Inflammatory macrophage (primary cell): ENCODE measurements at places on chromosomes 7 and 10.
A peak's percentile ranks its signal among the peaks of the same experiment; 100 is the strongest.

GRCh38 chr10:14774214-14774580, 500 bp downstream of the FAM107B start:
- DNase-seq: no peak

DNA sequence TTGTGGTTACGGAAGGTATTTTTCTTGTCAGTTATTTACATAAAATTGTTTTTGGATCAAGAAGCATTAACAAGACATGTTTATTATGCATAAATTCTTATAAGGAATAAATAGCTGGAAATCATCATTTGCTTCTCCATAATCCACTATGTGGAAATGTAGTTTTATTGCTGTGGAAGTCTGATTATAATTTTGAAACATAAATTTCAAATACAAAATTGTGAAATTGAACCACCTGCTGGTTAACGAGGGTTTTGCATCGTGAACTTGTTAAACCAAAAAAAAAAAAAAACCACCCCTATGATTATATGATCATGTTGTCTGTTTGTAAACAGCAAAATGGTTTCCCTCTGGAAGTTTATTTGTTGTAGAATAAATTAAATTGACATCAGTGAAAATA, 25.9 kb downstream of the ABRAXAS2 start:
- peak; percentile 32 for DNase-seq

DNA sequence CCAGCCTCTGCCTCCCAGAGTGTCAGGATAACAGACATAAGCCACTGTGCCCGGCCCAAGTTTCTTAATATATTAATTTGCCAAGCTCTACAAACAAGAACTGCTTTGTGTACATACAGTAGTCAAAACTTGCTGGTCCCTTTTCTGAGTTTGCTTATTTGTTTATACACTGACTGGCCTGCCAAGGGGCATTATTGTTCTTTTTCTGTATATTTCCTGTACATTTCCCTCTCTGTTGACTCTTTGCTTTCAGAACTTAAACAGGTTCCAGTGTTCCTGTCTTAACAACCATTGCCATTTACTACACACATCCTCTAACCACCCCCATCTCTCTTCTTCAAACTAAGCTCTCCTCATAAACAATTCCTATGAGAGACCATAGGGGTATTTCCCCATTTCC, 61.5 kb upstream of the RPA3 start:
- no peak for DNase-seq

DNA sequence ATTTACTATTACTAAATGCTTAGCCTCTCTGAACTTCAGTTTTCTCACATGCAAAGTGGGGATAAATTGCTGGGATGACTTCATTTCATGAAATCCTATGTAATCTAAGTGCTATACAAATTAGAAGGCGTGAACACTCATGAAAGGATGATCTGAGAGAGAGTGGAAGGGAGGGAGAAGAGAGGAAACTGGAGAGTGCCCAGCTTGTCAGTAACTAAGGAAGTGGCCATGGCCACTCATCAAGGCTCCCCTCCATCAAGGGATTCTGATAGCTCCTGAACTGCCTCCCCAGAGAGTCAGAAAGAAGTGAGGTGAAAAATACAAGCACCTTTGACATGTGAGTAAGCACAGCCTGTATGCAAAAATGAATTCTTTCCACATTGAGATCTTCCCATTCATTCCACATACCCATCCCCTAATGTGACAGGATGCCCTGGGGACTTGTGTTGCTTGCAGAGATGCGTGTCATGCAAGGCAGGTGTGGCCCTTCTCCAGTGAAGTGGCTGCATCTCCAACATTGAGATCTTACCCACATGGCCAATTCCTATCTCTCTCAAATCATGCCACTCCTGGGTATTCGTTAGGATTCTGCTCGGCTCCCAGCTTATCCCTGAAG, 76.5 kb upstream of the ITPRID1 start:
- DNase-seq: no peak

DNA sequence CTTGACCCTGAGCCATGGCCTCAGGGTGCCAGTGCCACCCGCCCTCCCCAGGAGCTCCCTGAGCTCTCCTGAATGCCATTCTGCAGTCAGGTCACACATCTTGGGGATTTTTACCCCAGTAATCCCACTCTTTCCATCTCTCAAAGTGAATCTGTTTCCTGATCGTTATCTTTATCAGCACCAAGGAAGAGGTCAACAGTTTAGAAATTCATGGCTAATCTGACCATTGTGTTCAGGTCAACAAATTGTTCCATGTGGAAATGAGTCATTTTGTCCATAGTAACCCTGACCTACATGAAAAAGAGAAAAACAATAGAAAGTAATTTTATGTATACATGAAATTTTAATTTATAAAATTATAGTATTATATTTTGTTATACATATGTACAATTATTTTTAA, 28.8 kb upstream of the ZNF488 start:
- DNase-seq: no peak

DNA sequence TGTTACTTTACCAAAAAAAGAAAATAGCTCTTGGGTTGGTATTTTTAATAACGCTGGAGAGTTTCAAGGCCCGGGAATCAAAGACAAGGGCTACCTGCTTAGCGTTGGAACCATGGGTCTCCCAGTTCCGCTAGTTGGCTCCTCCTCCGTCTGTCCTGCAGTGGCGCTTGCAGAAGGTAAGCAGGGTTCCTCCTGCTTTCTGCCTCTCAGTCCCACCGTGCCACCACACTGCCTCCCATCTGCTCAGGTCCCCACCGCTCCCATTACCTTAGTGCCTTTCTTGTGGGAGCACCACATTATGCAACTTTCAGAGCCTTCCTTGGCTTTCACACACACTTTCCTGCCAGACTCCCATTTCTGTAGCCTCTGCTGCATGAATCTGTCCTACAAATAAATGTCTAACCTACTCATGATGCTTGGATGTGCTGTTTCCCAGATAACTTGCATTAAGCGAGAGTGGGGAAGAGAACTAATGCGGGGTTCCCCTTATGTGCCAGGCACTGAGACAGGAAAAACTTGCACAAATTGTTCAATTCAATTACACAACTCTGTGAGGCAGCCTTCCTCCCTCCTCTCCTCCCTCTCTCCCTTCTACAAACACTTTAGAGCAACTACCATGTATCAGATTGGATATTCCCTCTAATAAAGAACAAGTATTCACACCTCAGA, 124.5 kb downstream of the AOAH start:
- DNase-seq: peak; percentile 31

DNA sequence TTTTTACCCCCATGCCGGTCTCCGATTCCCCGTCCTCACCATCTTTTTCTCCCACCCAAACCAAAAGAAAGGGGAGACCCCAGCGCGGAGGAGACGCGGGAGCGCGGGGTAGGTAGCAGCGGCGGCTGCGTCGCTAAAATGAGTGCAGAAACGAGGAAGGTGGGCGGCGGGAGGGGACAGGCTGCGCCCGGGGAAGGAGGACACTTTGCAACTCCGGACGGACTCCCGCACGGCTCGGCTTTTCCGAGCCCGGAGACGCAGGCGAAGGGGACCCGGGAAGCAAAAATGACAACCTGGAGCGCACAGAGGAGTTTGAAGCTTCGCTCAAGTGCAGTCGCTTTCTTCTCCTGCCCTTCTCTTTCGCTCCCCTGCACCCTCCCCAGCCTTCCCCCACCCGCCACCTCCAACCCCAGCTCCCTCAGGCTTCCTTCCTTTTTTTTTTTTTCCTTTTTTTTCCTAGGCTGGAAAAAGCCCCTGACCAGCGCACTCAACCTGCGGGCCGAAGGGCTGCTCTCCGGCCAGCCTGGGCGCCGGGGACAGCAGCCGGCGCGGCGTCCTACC, 453 bp downstream of the SFMBT2 start:
- DNase-seq: peak; percentile 33

GRCh38 chr7:148543-148931, 43.8 kb upstream of the FAM20C start:
- DNase-seq: no peak

- peak; percentile 55 for DNase-seq
Observed at GRCh38 chr7:50142425-50143017, 49.5 kb upstream of the ZPBP start.

DNA sequence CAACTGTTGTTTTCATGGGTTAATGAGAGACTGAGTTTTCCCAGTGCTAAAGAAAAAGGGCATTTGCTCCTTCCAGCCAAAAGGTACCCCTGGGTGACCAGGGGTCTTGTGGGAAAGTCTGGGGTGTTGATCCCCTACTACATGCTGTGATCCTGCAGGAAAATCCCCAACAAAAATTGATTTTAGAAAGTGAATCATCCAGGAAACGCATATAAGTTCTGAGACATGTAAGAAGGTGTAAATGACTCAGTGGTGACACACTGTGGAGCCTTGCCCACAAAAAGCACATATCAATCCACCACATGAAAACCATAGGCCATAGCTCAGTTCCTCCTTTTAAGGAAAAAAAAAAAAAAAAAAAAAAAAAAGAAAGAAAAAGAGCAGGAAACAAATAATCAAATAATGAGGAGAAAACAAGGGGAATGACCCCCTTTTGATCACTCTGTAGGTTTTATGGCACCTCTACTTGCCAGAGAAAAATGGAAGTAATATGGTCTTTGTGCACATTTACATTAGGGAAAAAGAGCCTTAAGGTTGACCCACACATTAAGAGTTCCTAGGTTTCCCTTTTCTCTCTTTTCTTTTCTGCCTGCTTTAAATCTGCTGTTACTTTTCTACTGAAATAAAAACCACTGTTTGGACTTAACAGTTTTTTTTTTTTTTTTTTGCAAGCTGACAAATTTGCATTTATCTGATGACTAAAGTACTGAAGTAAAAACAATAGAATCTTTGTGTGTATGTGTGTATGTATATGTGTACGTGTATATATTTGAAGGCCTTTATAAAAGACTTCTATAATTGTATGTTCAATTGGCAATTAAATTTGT, 386.0 kb downstream of the KIF20B start:
- DNase-seq: no peak

DNA sequence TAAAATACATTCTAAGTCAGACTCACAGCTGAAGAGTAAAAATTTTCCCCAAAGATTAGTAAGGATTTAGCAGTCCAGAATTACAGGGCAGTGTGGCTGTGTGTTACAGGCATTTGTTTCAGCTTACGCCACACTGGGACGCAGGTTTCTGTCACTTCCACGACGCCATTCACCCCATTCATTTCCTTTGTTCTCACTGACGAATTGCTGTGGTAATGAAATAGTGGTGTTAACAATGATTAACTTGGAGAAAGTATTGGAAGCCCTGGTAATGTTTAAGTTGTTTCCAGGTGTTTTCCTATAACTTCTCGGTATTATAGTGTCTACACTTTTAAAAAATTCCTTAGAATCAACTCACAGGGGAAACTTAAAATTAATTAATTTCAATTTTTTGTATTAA, 370.9 kb downstream of the SH2D4B start:
- no peak for DNase-seq

- no peak for DNase-seq
Observed at GRCh38 chr7:7159063-7159658, 23.2 kb upstream of the C1GALT1 start.

GRCh38 chr10:48603421-48604038, 1.3 kb downstream of the ARHGAP22 start:
- DNase-seq: peak; percentile 30

DNA sequence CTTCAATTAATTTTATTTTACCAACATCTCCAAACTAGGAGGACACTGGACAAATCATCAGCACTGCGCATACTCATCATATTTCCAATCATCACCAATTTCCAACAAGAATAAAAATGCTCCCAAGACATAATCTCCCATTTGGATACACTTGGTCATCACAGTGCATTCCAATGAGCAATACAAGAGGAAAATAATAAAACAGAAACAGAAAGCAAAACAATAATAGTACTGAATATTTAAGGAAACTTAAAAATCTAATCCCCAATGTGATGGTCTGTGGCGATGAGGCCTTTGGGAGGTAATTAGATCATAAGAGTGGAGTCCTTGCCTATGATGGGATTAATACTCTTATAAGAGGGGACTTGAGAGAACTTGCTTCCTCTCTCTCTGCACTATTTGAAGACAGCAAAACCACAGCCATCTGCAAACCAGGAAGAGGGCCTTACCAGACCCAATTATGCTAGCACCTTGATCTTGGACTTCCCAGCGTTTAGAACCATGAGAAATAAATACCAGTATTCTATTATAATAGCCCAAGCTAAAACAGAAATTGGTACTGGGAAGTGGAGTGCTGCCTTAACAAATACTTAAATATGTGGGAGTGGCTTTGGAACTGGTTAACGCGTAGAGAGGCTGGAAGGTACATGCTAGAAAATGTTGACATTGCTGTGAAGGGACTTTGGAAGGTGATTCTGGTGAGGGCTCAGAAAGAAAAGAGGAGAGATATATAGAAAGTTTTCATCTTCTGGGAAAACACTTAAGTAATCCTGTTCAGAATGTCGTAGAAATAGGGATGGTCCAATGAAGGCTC, 91.5 kb downstream of the JAZF1 start:
- no peak for DNase-seq

- peak; percentile 33 for DNase-seq
Observed at GRCh38 chr7:29189743-29190201, 4.8 kb upstream of the CHN2 start.

DNA sequence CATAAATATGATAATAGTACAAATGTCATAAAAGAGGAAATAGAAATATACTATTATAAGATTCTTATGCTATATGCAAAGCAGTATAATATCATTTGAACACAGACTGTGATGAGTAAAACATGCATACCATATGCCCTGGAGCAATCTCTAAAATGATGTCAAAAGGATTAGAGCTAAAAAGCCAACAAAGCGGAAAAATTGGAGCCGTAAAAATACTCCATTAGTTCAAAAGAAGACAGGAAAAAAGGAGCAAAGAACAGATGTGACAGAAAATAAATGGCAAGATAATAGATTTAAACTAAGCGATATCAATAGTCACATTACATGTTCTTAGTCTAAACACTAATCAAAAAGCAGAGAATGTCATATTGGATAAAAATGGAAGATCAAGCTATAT, 191.0 kb upstream of the PLPP4 start:
- DNase-seq: no peak

DNA sequence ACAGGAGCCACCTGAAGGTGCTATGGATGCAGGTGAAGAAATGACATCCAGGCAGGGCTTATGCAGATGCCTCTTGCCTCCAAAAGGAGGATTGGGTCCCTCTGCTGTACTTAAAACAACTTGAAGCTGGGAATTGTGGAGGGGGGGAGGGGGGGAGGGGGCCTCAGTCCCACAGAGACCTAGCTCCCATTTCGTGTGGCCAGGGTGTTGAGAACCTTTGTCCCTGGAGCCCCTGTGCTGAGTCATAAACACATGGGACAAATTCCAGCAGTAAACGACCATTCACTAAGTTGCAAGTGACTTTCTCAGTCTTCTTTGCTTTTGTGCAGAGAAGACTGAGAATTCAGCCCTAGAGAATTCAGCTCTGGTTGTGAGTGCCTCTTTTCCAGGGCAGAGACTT, 96.5 kb upstream of the PODXL start:
- no peak for DNase-seq

- no peak for DNase-seq
Observed at GRCh38 chr7:91064938-91065337, 199.3 kb upstream of the FZD1 start.

DNA sequence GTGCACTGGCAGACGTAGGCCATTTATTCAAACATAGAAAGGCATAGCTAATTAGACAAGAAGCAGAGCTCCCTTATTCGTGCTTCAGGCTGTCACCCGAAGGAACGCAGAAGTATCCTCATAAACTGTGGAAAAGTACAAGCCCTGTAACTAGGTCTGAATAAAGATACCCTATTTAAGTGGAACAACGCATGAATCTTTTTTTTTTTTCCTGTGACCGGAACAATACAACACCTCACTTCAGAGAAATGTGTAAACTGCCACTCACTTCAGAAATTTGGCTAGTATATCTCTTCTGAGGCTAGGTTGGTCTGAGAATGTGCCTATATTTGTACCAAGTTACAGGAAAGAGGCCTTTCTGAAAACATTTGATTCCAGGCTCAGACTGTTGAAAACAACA, 8.0 kb upstream of the CSTF2T start:
- DNase-seq: no peak
